Stromal cell of bone marrow (primary cell): ENCODE measurements at places on chromosomes 6 and 20.

DNA sequence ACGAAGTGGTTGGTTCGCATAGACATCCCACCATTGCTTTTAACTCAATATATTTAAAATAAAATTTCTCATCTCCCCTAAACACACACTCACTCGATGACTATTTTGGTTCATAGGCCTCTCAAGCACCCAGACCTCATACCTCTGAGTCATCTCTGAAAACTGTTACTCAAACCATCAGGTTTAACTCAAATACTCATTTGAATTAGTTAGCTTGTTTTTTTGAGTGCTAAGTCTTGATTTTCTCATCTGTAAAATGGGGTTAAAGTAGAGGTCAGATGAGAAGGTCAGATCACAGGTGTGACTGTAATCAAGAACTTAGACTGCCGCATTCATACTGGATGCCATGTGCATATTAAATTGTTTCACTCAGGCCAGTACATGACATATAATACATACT lies 243.9 kb upstream of the TENT5A start:
- no peak for DNase-seq

GRCh38 chr6:20631549-20631924 lies 97.3 kb downstream of the CDKAL1 start:
- DNase-seq, result peak; percentile 25

DNA sequence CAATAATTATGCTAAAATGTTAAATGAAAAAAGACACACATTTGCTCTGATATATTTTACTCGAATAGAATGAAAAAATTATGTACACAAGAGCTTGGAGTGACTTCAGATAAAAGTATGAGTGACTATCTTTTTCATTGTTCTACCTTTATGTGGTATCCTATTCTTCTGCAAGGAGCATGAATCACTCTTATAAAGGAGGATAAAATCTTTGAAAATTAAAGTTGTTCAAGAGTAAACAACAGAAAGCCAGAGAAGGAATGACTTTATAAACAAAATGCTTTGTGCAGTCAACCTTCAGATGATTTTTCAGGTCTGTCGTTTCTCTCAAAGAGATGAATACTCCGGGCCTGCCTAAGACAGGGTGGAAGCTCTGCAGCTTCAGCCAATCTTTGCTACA lies 215.3 kb downstream of the FOXA2 start:
- DNase-seq, result no peak

DNA sequence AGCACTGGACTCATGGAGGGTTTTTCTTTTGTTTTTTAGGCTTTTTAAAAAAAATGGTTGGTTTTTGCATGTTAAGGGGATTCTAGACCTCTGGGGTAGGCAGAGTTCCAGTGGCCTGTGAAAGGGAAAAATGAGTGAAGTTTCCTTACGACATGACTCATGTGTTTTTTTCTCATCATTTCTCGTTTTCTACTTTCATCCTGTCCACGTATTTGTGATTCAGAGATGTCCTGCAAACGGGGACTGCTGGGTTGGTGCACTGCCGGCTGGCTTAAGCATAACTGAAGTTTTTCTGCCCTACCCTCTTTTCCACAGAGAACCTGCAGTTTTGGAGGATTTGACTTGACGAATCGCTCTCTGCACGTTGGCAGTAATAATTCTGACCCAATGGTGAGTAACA lies 182.3 kb downstream of the SASH1 start:
- DNase-seq, result peak; percentile 81

DNA sequence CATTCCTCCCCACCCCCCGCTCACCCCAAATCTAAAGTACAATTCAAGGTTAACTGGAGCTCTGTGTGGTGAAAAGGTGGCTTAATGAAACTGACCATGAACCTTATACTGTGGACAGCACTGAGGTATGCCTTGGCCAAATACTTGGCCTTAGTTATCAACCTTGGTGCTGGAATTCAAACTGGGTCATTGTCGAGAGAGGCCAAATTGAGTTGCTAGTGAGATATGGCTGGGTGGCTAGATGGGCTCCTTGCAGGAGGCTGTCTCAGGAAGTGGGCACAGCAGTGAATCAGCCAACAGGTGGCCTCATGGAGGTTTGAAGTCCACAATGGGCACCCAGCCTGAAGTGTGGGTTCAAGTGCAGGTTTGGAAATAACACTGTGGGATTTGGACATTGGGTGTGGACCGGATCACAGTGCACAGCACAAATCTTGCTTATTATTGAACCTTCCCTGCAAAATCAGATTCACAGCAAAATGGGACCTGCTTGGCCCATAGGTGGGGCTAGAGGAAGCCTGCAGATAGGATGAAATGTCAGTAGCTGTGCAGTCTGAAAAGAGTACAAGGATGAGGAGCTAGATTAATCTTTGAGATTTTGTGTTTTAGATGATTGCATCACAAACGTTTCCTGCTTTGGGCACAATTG lies 5.6 kb upstream of the BTBD3 start:
- no peak for DNase-seq

DNA sequence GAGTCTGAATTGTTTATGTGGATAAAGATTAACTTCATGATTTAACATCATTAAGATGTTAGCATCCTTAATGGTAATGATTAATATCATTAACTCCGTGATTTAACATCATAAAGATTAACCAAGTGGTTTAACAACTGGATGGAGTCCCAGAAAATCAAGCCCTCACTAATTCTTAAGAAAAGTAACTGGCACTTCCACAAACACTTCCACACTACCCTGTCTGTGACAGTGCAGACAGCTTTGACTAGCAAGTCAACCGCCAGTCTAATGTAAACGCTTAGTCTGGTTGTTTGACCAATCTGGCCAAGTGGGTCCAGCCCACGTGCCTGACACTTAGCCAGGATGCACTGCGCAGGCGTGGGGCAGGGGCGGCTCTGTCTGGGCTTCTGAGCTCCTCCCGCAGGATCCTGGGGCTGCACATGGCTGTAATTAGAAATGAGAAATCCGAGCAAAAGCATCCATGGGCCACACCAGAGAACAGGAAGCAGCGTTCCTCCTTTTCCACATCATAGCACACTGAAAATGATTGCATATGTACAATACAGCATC lies 424.2 kb downstream of the FOXA2 start:
- DNase-seq, result no peak

DNA sequence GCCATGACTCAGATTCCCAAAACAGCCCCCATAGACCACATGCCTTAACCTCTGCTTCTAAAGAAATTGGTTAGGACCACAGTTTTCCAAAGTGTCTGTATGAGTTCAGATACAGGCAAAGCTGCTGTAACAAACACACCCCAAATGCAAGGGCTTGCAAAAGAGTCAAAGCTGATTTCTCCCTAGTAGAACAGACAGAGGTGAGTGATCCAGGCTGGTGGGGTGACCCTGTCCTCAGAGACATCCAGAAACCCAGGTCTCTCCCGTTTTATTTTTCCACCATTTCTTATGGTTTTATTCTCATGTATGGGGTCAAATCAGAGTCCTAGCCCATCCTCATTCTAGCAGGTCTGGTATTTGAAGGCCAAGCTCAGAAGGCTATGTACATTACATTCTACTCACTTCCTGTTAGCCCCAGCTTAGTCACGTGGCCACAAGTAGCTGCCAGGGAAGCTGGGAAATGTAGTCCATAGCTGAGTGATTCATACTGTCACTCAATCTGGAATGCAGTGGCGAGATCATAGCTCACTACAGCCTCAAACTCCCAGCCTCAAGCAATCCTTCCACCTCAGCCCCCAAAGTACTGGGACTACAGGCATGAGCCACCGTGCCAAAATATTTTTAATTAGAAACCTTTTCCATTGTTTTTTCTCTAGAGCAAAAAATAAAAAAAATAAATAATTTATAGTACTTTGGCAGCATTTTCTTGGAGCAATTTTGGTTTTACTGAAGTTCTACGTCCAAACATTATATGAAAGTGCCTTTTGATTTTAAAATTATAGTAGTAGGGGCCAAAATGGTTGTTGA lies 175.2 kb downstream of the ZMYND8 start:
- DNase-seq, result peak; percentile 64
